Stimulated activated CD8-positive, alpha-beta memory T cell treated with anti-CD3 and anti-CD28 coated beads, Interleukin-12 subunit alpha, Interleukin-12 subunit beta, amount 100 ng/mL, for 1 hour (primary cell): ENCODE measurements at places on chromosomes 5 and 9.

DNA sequence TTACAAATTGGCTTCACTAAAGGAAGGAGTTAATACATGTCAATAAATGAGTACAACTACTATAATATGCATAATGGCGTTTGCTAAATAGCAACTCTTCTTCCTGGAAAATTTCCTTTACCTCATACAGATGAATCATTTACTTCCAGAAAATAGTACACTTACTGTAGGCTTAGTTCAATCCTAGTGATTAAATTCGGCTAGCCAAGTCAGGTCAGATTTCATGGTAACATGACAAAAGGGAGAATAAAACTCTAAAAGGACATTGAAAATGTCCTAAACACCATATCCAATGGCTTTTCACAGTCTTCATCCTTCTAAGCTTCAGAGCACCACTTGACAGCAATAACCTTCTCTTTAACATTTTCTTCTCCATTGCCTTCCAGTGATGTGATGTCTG is 42.1 kb upstream of the ZFAND5 start:
- DNase-seq: no peak

- no peak for DNase-seq
These were observed 9.7 kb upstream of the CHD1 start for GRCh38 chr5:98938464-98938863.

GRCh38 chr5:80936881-80937280 is 23.3 kb upstream of the RASGRF2 start:
- no peak for DNase-seq

DNA sequence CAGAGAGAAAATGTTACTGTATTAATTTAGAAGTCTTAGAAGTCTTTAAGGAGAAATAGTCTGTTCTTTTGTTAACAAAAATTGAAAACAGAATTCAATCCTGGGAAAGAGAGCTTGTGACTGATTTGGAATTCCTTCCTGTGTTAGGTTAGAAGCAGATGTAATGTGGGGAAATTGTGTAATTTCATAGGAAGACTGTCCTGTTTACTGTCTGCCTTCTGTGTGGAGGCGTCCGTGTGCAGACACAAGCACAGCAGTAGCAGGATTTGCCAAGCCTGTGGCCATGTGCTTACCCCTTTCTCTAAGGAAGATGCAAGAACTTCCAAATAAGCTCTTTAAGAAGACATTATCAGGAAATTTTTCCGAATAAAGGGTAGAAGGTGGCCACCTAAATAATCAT is 36.7 kb upstream of the F2R start:
- no peak for DNase-seq

GRCh38 chr5:122915717-122916461 is 70.5 kb downstream of the SNX24 start:
- no peak for DNase-seq

GRCh38 chr9:74570879-74571512 is 73.9 kb downstream of the RORB start:
- no peak for DNase-seq

GRCh38 chr9:124282442-124283227 is 24.9 kb downstream of the NEK6 start:
- no peak for DNase-seq

DNA sequence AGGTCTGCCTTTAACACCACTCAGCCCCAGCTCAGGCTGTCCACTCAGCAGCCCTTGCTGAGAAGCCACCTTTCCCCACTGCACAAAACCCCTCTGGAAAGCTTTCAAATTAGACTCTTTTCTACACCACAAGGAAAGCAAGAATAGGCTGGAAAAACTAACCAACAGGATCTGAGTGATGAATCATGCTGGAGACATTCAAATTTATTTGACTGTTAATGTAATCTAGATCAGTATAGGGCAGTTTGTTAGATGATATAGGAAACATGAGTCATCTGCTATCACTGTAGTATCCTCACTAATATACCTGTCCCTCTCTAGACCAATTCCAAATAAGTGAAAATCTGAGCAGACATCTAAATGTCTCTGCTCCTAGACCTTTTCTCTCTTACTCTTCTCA is 127.8 kb upstream of the PAM start:
- no peak for DNase-seq

- DNase-seq: no peak
These were observed 963.0 kb upstream of the DMAC1 start for GRCh38 chr9:8762479-8763085.

DNA sequence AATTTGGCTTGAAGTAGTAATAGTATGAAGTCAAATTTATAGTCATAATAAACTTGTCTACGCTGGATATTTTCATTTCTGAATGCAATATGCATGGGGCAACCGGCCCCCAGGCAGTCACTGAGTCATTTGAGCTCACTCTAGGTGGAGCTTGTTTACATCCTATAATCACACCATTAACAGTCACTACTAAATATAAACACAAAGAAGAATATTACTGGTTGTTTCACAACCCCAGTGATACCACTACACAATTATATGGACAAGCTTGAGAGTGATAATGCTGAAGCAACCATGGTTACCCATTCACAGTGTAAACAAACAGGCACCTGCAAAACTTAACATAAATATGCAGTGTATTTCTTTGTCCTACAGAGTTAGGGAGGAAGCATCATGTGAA is 68.7 kb downstream of the MARCHF3 start:
- DNase-seq: no peak

DNA sequence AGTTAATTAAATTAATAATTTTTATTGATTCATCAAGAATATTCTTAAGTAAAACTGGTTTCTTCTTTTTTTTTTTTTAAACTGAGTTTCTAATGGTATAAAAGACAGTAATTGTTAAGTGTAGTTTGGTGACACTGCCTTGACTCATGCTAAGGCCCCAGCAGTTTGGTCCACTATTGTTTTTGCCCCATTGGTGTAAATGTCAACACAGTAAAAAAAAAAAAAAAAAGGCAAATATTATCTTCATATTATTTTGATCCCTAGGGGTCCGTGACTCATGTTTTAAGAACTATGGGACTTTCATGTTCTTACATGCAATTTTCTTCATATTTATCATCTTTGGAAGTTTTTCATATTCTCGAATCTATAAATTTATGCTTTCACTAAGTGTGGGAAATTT is 29.2 kb upstream of the JAK2 start:
- no peak for DNase-seq

DNA sequence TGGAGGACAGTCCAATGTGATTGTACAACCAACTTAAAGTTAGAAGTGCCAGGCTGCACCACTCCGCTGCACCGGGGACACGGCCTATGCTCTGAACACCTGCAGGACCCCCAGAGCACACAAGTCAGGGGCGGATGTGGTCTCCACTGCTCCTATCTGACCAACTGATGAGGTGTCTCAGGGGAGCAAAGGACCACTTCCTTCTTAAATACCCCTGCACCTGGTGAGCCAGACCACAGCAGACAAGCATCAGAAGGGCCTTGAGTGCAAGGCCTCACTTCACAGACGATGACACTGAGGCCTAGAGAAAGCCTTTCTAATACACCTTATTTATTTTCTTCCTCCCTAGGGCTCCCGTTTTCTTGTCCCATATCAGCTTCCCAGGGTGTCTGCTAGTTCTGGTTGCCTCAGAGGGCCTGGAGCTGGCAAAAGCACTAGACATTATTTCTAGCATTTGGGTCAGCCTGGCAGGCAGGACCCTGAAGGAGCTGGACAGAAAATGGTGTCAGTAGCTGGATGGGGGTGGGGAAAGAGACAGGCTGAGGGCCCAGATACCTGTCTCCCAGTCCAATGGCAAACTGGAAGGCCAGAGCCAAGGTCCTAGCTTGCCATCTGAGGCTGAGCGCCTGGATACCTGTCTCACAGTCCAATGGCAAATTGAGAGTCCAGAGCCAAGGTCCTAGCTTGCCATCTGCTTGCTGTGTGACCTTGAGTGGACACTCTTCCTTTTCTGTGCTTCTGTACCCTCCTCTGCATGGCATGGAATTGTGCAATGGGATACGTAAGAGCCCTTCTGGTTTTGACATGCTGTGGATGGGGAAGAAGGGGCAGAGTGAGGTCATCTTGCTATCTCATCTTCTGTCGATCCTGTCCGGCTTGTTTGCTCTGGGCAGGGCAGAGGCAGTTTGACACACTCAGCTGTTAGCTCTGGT is 9.0 kb downstream of the CCDC69 start:
- no peak for DNase-seq

GRCh38 chr9:94983552-94983951 is 257.1 kb downstream of the AOPEP start:
- DNase-seq: no peak
